Heart right ventricle (tissue), 16 donors: ENCODE measurements at places on chromosomes 5 and 9. TPM values are rescaled to one million over a fixed set of nuclear protein-coding genes. Genes with fewer than 3 reads are reported as not detected.

DNA sequence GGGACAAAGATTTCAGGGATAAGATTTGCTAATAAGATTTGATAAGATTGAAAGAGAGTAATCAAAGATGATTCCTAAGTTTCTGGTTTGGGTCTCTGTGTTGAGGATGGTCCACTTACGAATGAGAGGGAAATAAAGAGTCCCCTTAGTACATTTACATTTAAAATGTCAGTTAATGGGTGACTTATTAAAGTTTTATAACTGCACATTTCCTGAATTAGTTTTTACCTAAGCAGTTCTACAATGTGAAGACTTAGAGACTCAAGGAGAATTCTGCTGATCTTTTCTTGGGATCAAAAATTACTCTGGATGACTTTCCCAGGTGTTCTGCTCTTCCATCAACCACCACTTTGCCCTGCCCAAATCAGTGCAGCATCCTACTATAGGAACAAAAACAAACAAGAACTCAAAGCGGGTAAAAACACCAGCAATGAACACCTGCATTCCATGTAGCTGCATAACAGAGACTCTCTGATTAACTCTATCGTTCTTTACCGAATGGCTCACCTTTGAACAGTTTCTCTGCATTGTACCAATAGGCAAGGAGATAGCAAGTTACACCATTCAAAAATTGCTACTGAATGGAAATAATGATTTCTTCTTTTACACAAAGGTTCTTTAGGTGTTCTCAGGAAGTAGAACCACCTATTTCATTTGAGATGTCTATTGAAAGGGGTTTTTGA lies 65.3 kb downstream of the PRLR start:
- H3K27me3 ChIP-seq = no peaks in the 10 kb centered on the region
- no peak overlapping the region for H3K27ac ChIP-seq
- no peaks in the 10 kb centered on the region for H3K36me3 ChIP-seq

- no peaks in the 10 kb centered on the region for H3K27me3 ChIP-seq
- no peaks in the 10 kb centered on the region for H3K36me3 ChIP-seq
- H3K4me1 ChIP-seq = peaks cover 6% of the 10 kb centered on the region
- H3K27ac ChIP-seq = no peak overlapping the region
- H3K4me3 ChIP-seq = no peak overlapping the region
Measured at GRCh38 chr5:139863361-139863760, 67.8 kb downstream of the PSD2 start.

DNA sequence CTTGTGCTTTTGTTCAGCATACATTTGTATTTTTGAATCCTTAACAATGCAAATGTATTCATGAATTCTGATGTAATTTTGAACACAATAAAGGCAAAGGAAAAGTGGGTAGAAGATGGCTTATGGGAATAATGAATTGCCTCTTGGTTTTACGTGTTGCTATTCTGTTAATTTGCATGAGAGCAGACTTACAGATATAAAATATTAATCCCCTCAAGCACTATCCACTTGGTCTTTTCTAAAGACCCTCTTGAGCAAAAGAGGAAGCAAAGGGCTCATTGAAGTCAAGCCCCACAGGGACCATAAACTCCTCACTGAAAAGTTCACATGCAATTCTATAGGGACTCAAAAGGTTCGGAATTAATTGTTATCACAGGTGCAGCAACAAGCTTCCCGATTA lies 51.9 kb downstream of the OSTF1 start:
- DNase-seq = no peak
- H3K27me3 ChIP-seq = no peaks in the 10 kb centered on the region
- no peaks in the 10 kb centered on the region for H3K36me3 ChIP-seq
- no peaks in the 10 kb centered on the region for H3K4me1 ChIP-seq
- no peak overlapping the region for H3K4me3 ChIP-seq

DNA sequence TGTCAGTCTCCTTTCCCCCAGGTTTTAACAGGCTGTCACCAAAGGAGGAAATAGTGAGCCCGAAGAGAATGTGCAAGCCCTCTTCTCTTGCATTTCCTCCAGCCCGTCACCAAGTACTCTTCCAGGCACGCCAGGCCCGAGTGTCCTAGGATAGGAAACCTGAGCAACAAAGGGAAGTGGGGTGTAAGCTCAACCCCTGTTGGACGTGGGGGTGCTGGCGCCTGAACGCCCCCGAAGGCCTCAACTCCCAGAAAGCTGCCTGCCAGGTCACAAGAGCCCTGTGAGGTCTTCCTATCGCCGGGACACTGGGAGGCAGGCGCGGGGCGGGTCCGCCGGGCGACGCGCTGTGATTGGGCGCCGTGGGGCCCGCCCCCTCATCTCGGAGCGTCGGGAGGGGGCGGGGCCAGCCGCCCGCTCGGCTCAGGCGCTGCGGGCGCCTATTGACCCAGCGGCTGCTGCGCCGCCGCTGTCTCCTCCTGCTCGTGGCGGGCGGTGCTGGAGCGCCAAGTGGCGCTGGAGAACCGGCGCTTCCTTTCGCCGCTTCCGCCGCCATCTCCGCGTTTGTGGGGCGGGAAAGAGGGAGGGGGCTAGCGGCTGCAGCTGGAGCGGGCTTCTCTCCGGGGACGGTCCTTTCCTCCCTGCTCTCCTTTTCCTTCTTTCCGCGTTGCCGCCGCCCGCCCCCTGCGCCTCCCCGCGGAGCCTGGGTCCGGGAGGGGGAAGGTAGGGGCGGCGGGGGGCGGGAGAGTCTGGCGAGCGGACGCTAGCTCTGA lies 572 bp upstream of the MAN2A1 start:
- DNase-seq = peak; percentile 90
- peaks cover 30% of the 10 kb centered on the region for H3K4me1 ChIP-seq
- peak overlapping the region; percentile 84 for H3K4me3 ChIP-seq
- no peaks in the 10 kb centered on the region for H3K36me3 ChIP-seq

DNA sequence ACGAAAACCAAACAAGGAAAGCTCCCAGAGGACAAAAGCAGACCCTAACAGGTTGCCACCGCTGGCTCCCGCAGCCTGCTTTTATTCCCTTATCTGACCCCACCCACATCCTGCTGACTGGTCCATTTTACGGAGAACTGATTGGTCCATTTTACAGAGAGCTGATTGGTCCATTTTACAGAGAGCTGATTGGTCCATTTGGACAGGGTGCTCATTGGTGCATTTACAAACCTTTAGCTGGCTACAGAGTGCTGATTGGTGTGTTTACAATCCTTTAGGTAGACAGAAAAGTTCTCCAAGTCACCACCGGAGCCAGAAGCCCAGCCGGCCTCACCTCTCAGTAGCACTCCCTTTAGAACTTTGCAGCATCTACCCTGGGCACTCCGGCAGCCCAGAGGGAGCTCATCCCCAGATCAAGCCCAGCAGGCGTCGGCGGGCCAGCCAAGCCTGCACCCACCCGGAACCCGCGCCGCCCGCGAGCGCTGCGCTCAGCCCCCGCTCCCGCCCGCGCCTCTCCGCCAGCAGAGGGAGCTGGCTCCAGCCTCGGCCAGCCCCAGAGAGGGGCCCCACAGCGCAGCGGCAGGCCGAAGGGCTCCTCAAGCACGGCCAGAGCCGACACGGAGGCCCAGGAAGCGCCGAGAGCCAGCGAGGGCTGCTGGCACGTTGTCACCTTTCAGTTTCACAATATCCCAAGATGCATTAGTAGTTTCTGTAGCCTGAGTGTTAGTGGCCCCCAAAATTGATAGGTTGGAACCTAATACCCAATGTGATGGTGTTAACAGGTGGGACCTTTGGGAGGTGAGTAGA lies 35.3 kb upstream of the CLPTM1L start:
- H3K4me3 ChIP-seq = no peak overlapping the region
- peaks cover 11% of the 10 kb centered on the region for H3K27me3 ChIP-seq
- no peak for DNase-seq
- no peak overlapping the region for H3K27ac ChIP-seq

- no peaks in the 10 kb centered on the region for H3K4me1 ChIP-seq
- DNase-seq = no peak
- H3K27ac ChIP-seq = no peak overlapping the region
- no peak overlapping the region for H3K4me3 ChIP-seq
- H3K36me3 ChIP-seq = no peaks in the 10 kb centered on the region
Measured at GRCh38 chr5:53782620-53783019, 222.2 kb downstream of the NDUFS4 start.

DNA sequence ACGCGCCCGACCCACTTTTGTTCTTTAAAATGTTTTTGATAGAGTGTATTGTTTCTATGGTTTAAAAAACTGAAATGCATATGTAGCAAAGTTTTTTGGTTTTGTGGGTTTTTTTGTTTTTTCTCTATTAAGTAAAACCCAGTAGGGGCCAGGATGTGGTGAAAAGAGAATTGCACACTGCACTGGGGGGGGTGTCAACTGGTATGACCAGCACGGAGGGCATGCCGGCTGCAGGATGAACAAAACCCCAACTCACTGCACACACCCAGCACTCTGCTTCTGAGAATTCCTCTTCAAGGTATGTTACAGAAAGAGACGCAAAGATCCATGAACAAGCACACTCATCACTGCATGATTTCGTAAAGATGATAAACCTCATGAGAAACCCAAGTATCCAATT lies 75.0 kb downstream of the STK10 start:
- peaks cover 10% of the 10 kb centered on the region for H3K36me3 ChIP-seq
- DNase-seq = no peak
- H3K27me3 ChIP-seq = no peaks in the 10 kb centered on the region

DNA sequence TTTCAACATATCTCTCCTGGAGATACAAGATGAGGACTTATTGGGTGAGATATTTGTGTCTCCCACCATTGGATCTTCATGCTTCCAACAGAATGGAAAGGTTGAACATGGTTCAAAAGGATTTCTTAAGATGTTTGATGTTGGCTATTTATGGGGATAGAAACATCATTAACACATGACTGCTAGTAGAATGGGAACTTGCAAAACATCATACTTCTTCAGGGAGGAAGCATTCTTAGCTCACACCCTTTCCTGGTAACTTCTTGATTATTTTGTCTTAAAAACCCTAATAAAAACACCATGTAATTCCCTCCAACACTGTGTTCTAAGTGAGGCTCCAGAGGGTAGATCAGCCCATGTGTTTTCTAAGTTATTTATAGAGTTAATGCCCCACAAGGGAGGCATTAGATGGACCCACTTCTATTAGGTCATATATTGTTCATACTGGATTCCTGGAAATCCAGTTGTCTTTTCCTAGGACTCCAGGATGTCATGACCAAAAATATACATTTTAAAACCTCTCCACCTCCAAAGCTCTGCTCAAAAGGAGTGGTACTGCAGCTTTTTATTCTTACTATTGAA lies 95.8 kb downstream of the FOXD1 start:
- no peak overlapping the region for H3K27ac ChIP-seq
- H3K4me3 ChIP-seq = no peak overlapping the region
- peaks cover 48% of the 10 kb centered on the region for H3K27me3 ChIP-seq

GRCh38 chr9:31119890-31120454 lies 1264.5 kb upstream of the ACO1 start:
- H3K4me1 ChIP-seq = no peaks in the 10 kb centered on the region
- no peak overlapping the region for H3K27ac ChIP-seq
- H3K36me3 ChIP-seq = no peaks in the 10 kb centered on the region
- no peaks in the 10 kb centered on the region for H3K27me3 ChIP-seq
- no peak for DNase-seq

DNA sequence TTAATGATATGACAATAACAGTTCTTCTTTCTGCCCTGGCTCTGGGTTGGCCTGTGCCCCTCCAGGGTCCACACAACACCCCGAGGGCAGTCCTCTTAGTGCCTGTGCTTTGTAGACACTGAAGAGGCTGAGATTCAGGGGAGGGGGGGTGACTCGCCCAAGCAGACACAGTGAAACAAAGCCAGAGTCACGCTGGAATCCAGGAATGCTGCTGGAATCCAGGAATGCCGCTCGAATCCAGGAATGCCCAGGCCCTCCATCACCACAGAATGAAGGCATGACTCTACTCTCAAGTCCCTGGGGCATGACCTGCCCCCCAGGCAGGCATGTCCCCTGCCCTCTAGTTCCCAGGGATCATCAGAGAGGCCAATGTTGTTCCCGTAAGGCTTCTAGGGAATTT lies 73.1 kb downstream of the LRSAM1 start:
- no peak for DNase-seq
- peaks cover 8% of the 10 kb centered on the region for H3K36me3 ChIP-seq
- no peak overlapping the region for H3K4me3 ChIP-seq
- peak overlapping the region; percentile 94 for H3K27ac ChIP-seq

DNA sequence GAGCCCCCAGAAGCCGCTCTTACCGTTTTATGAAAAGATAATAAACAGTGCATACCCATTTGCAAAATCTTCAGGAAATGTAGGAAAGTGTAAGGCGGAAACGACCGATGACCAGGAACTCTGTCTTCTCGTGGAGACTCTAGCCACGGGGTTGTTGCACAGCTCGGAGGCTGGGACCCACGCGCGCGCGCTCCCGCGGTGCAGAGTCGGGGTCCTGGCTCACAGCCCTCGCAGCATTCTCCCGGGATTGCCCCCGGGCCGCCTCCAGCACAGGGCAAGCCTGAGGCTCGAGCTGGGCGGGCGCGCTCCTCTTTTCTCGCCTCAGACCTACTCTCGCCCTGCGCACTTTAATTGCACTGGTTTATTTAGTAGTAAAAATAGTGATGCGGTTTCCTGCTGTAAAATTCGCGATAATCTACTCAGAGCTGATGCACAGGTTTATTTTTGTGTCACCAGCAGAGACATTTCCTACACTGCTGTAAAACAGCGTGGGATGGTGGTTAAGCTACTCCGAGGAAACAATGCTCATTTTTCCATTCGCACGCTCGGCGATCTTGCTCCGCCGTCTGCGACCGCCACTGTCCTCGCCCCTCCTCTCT lies 15.5 kb downstream of the TRIM7 start:
- no peaks in the 10 kb centered on the region for H3K27me3 ChIP-seq
- peak overlapping the region; percentile 59 for H3K27ac ChIP-seq

DNA sequence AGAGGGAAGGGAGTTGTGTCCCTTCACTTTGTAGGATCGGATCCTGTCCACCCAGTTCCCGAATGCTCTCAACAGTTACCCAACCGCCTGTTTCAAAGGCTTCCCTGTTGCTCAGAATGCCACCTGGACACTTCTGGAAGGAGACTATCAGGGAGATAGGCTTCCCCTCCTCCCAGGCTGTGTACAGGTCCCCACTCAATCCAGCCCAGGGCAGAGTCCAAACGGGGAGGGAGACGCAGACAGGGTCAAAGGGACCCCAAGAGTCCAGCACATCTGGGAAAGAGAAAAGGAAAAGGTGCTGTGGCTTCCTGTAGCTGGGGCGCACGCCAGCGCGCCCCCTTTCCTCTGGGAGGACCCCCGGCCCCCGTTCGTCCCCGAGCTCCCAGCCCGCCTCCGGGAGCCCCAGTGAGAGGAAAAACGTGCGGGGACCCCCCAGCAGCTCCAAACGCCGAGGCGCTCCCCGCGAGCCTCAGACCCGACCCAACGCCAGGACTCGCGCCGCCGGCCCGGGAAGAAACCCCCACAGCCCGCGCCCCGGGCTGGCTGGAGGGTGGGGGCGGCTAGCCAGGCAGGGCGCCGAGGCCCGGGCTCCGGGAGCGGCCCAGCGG lies 640 bp downstream of the SURF4 start:
- peak overlapping the region; percentile 82 for H3K4me3 ChIP-seq
- peak overlapping the region; percentile 95 for H3K27ac ChIP-seq
- peaks cover 13% of the 10 kb centered on the region for H3K4me1 ChIP-seq
- peaks cover 25% of the 10 kb centered on the region for H3K36me3 ChIP-seq
- no peaks in the 10 kb centered on the region for H3K27me3 ChIP-seq

CCDC183 gene
- polyA plus RNA-seq = 9.2 TPM

ELAVL2 gene
- not detected for polyA plus RNA-seq

ANKRD18A gene
- 0.75 TPM for polyA plus RNA-seq
